ENCODE measurements at places on chromosomes 7 and 10.

DNA sequence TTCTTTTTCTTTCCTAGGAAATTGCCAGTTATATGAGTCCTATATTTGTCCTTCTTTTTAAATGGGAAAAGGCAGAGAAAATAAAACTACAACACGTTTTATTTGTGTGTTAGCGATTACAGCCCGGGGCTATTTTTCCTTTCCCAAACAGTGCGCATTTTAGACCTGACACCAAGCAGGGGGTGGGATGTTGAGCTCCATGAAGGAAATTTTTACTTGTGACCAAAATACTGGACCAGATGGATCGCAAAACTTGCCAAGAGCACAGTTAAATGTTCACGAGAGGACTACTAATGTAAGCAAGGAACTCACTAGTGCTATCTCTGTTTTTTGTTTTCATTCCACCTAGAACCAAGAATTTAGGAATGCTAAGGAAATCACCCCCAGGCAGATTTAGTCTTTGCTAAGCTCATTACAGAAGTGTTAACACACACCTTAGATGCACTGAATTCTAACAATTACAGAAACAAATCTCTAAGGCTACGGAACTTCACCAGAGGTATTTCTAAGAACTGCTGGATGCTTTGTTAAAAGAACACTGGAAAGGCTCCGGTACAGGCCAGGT is 114.8 kb downstream of the JAZF1 start:
- DNase-seq: no peak

DNA sequence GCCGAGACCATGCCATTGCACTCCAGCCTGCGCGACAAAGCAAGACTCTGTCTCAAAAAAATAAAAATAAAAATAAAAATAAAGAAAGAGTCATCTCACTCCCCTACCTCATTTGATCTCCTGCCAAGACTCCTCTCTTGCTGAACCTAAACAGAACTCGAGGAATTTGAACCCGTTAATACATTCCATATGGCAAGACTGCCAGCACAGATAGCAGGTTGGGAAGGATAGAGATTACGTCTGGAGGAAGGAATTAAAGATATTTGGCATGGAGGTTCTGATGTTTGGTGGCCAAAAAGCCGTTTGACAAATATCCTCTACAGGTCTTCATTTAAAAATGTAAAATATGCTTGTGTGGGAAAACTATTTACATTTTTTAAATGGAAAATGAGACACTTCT is 549.6 kb downstream of the HTR7 start:
- no peak for DNase-seq

- DNase-seq: no peak
Observed at GRCh38 chr10:30995081-30995770, 36.4 kb downstream of the ZNF438 start.

GRCh38 chr7:82175319-82175718 is 268.3 kb downstream of the CACNA2D1 start:
- DNase-seq: no peak

DNA sequence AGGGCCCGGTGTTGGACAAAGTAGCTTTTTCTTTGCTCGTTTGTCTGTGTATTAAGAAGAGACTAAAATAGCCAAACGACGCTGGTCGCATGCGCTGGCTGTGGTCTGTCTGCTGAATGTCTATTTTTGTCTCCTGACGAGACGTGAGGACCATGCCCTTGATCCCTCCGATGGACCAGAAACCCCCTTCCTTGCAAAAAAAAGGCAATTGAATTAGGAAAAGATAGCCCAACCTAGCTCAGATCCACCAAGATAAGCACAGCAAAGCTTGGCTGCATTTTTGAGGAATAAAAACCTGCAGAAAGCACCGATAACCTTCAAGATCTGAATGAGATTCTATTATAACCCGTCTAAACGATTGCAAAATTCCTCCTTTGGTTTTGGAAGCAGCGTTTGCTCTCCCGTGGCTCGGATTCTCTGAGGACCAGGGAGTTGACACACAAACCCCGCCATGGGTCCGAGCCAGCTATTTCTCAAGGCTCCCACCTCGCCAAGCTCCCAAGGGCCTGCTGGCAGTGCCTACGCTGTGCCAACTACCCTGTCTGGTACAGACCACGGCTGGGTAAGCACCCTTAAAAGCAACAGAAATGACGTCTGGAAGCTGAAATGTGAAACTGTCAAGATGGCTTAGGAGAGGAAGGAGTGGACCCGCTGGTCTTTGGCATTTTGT is 17.7 kb upstream of the TTYH3 start:
- DNase-seq: no peak

GRCh38 chr10:99676895-99677294 is 17.6 kb downstream of the ENTPD7 start:
- DNase-seq: no peak

GRCh38 chr10:13528875-13529713 is at the start of gene BEND7:
BEND7 (minus strand) TSS chr10:13529014; CDS start chr10:13528533, 481 bp downstream.
- no peak for DNase-seq

DNA sequence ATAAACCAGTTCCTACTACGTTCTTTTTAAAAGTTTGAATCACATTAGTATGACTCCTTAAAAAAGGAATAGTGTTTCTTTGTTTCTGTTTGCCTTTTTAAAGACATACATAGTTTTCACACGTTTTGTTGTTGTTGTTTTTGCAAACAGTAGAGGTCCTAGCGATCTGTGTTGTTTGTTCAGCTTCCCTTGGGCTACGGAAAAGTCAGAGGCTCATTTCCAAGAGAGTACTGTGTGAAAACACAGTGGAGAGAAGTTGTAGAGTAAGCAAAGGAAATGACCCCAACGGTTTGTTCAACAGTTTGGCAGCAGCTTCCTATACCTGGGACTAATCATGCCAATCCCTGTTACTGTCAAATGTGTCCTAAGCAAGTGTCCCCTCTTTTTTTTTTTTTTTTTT is 87.1 kb upstream of the STEAP1 start:
- no peak for DNase-seq

DNA sequence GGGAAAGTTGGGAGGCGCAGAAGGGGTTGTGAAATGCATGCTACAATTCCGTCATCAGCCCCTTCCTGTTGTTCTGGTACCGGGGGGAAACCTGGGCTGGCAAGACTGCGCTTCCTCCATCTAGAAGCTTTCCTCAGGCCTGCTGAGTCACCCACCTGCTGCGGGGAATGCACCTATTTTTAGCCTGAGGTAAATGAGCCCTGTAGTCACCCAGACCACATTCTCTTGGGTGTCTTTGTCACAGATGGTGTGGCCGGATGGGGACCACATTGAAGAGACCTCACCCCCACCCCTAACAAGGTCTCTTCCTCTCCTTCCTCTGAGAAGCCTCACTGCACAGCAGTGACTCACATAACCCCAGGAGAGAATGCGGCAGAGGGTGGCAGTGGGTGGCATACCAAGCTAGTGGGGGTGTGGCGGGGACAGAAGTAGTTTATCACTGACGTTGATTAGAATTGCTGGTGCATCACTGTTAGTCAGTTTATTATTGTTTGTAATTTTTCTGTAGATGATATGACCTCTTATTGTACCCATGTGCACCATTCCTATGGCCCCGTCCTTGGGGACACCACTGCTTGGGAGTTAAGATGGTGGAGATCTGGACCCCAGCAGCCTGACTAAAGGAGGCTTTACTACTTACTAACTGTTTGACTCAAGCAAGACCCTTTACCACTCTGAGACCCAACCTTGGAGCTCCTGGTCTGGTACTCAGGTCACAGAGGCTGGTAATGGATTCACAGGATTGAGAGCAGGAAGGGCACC is 83.0 kb upstream of the DUSP5 start:
- peak; percentile 68 for DNase-seq

DNA sequence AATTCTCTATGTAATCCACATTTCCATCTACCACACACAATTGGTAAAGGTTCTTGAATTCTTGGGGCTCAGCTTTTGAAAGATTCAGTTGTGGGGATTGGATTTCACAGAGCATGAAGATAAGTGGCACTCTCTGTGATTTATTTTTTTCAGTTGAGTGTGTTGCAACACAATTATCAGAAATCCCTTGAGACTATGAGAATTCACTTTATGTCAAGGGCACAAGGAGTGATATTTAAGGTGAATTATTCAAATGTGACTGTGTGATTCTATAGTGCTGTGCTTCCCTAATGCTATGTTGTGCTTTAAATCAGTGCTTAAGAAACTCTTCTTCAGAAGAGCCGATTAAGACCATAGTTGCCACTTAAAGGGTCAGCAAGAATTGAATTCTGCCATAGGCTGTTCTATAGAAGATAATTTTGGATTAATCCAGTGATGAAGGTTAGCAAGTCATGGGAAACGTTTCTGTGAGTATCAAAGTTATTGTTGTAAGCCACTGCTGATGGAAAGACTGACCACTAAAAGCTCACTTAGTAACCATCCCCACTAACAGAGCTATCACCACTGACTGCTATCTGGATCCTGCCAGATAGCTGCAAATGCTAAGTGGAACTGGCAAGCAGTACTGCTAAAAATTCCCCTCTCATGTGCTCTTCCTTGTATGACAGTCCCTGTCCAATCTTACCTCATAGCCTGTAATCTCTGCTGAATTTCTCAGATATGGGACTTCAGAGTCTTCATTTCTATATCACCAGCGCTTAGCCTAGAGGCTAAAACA is 134.0 kb upstream of the SEMA3D start:
- DNase-seq: no peak

DNA sequence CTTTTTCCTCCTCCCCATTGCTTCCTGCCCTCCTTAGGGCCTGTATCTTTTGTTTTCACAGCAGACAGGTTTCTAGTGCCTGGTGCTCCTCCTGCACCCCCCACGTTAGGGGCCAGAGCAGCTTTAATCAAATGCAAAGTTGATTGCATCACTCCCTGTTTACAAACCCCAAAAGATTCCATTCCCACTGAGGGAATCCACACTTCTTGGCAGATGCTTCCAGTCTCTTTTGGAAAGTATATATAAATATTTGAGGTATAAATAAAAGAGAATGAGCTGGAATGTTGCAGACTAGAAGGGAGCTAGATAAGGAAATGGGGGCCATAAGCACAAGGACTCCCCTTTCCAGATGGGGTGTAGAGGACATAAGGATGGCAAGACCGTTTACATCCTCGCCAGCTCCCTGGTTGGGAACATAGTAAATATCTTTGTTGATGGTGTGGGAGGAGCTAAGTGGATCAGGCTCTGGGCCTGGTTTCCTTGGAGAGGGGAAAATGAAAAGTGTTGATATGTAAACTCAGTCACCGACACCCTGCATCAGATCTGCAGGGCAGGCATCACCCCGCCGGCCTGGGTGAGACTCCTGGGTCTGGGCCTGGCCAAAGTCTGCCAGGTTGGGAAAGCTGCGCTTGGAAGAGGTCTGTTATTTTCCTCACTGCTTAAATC is 6.2 kb downstream of the RARRES2 start:
- DNase-seq: no peak

GRCh38 chr10:103884681-103885139 is 29.3 kb upstream of the SH3PXD2A start:
- DNase-seq: no peak

- DNase-seq: no peak
Observed at GRCh38 chr10:106446920-106447319, 717.6 kb downstream of the SORCS1 start.

GRCh38 chr10:109851616-109852474 is 71.5 kb downstream of the XPNPEP1 start:
- DNase-seq: no peak

GRCh38 chr7:31516680-31517502 is 3.0 kb downstream of the ITPRID1 start:
- DNase-seq: no peak

DNA sequence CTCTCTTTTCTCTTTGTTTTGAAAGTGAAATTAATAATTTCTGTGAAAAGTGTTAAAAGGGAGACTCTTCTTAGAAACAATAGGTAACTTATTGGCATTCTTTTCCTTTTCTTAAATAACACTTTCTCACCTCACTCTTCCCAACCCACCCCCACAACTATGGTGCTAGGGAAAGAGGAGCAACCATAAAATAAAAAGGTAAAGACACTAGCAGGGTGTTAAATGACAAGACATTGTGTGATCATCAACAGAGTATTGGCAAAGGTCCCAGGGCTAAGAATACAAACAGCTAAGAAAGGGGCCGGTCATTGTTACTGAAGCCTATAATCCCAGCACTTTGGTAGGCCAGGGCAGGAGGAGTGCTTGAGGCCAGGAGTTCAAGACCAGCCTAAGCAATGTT is 183.7 kb downstream of the NEBL start:
- DNase-seq: no peak

GRCh38 chr10:87794285-87794684 is 23.7 kb downstream of the ATAD1 start:
- no peak for DNase-seq

DNA sequence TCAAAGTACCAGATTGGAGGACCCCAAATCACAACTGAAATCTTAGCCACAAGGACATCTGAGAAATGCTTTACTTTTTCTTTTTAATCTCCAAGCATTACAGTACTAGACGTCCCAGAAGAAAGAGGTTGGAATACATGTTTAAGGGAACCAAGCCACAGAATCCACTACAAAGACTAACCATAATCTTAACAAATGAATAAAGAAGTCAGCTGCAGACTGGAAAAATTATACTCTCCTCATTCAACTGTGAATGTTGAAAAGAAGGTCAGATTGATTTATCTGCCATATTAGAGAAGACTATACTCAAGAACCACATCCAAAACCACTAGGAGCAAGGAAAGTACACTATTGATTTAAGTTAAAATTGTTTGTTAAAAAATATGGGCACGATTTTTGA is 102.1 kb upstream of the ABCB5 start:
- DNase-seq: no peak

GRCh38 chr10:3782451-3783315 is 2.3 kb downstream of the KLF6 start:
- DNase-seq: no peak

GRCh38 chr10:12353399-12354242 is 4.3 kb downstream of the CAMK1D start:
- no peak for DNase-seq

DNA sequence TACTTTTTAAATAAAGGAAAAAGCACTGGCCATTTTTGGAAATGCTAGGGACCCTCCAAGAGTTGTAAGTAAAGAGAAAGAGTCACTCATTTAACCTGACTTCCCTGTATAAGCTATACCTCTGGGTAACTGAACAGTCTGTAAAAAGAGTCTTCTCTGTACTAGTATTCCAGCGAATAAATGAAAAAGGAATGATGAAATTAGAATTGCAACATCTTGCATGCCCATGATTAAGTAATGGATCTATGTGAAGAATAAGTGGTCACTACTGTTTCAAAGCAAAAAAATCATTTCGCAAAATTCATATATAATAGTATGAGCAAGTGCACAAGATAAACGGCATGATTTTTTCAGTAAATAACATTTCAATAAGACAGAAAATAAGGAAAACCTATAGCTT is 116.8 kb downstream of the ZFAND4 start:
- DNase-seq: no peak

GRCh38 chr10:129881641-129882040 is 82.4 kb downstream of the EBF3 start:
- no peak for DNase-seq

DNA sequence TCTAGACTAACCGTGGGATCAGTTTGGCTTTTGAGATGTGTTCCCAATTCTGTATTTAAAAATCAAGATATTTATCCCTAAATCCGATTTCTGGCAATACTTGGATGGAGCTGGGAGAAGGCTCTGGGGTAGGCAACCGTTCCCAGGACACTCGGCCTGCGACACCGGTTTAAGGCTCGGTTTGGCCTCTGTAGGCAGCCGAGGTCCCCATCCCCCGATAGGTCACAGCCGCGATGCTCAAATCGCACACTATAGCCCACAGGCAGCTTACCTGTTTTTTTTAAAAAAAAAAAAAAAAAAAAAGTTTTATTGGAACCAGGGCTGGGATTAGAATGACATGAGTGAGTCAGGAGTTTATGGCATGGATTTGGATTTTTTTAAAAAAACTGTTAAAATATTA is 729 bp upstream of the TAF3 start:
- no peak for DNase-seq
